Purkinje cell (primary cell): ENCODE measurements at places on chromosomes 13 and 19. TPM values are rescaled to one million over a fixed set of nuclear protein-coding genes. Genes with fewer than 3 reads are reported as not detected.

The GPR42 gene
- not detected in 2 replicates for polyA plus RNA-seq

The TSEN34 gene
- 4.8 and 7.6 TPM in 2 replicates for polyA plus RNA-seq

The URAD gene
- polyA plus RNA-seq: not detected in 2 replicates

The GPR4 gene
- polyA plus RNA-seq: not detected in 2 replicates

The GSX1 gene
- not detected in 2 replicates for polyA plus RNA-seq

The GFY gene
- polyA plus RNA-seq: 0.67 TPM in 1 of 2 replicates, not detected in the other

The DPRX gene
- polyA plus RNA-seq: not detected in 2 replicates
